ENCODE measurements at places on chromosomes 7 and 10.

DNA sequence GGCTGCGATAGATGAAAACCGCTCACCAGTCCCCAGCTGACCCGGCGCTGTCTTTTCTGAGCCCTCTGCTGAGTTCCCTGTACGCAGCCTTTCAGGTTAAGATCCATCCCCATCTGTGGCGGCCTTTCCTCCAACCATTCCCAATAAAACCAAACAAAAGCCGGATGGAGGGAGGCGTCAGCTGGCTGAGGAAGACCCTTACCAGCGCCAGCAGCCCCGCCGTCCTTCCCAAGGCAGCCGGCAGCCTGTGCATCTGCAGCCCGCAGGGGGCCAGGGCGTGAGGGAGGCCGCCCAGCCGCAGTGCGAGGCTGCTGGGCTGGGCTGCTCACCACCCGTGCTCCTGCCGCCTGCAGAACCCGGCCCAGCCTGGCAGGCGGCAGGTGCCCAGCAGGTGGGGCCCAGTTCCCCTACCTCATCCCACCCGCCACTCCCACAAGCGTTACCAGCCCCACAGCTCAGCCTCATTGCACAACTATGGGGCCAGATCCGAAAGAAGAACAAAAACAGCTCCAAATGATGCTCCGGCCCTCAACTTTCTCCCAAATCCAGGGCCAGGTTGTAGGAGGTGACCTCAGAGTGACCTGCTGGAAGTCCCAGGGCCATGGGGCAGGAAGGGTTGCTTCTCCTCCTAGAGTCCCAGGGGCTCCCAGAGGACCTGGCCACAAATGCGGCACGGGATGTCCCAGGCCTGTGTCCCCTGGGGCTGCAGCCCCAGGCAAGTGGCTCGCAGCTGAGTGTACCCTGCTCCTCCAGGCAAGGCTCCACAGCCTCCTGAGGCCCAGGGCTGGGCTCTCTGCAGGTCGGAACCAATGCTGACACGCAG is 23.8 kb downstream of the PAPOLB start:
- no peak for DNase-seq

DNA sequence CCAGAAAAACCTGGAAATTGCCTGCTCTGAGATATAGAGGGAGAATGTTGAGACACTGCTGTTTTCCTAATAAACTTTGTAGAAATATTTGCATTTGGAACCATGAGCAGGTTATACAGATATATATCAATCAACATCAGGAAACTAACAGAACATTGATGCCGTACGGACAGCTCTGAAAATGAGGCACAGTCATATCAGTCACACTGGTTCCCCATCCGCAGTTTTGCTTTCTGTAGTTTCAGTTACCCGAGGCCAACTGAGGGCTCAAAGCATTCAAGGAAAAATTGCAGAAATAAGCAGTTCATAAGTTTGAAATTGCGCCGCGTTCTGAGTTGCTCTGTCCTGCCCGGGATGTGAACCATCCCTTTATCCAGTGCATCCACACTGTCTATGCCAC is 137.9 kb downstream of the KLF6 start:
- no peak for DNase-seq

DNA sequence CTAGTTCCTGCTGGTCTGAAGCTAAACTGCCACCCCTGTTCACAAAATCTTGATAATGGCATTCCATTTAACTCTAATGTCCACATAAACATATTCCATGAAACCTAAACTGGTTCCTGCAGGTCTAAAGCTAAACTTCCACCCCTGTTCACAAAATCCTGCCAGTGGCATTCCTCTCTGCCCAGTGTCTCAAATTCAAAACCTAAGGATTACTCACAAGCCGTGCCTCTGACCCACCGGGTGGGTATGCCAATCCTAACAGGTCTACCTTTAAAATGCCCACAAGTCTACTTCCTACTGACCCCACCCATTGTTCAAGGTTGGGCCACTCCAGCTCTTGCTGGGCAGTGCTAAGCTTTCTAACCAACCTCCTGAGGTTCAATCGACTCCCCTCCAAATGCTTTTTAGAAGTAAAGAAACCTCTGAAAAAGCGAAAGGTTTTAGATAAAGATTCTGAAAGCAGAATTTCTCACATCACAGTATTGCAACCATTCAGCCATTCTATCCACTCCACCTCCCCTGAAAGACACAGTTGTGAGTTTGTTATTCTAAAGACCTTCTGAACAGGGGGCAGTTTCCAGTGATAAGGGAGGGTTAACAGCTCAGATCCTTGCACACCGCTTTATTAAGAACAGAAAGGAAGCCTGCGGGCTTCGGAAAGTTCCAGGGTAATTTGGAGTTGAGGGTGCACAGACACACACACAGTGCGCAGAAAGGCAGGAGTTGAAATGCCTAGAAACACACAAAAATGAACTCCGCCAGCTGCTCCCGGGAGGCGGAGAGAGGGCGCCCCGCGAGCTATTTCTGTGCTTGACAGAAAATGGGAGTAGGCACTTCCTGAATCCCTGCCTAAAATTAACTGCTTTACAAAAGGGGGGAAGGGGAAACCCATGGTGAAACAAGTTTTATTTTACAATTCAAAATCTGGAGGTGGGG is 87.7 kb downstream of the TNS3 start:
- DNase-seq: no peak

DNA sequence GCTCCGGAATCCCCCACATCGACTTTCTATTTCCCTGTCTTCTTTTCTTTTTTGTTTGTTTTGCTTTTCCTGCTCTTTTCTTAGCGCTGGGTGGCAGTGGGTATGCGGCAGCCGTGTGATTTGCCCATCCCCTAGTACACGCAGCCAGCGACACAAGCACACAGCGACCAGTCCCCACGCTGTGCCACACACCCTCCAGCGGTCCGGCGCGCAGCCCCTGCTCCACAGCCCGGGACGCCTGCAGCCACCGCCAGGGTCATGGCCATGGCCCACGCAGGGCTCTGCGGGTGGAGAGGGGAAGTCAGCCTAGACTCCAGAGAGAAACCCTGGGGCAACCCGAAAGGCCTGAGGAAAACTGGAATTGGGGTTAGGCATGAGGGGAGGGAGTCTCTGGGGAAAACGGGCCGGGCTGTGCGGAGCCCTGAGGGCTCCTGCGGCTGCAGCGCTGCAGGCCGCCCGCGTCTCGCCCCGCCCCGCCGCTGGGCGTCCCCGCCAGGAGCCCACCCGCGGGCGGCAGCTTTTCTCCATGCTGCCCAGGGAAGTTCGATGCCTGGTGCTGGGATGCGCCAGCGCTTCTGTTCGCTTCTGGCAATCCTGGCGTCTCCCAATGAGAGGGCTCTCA is 2.5 kb downstream of the CHRM2 start:
- DNase-seq: peak; percentile 59

GRCh38 chr7:8462309-8462708 is 28.9 kb downstream of the NXPH1 start:
- no peak for DNase-seq

GRCh38 chr7:154497751-154498150 is 445.6 kb downstream of the DPP6 start:
- DNase-seq: no peak

DNA sequence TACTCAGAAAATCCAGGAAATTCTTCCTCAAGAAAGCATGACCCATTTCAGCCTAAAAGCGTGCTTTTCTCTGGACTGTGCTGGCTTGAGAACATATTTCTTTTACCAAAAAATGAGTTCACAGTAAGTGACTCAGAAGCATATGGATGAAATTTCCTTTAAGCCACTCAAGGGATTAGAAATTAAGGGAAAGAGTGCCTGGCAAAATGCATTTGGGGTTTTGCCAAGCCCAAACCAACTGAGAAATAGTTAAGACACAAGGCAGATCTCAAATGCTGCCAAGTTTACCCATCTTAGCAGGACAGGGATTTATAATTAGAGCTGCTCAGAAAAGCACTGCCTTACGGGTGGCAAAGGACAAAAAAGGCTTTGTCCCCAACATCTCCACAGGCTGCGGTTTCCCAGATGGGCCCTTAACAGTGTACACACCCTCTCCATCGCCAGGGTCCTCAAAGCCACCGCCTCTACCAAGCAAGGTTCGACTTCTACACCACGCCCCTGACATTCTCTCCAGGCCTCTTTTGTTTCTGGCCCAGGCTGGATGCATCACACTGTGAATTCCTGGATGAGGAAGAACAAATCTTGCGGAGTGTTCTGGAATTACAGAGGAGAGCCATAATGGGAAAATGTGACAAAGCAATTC is 30.1 kb upstream of the CDHR3 start:
- DNase-seq: no peak

DNA sequence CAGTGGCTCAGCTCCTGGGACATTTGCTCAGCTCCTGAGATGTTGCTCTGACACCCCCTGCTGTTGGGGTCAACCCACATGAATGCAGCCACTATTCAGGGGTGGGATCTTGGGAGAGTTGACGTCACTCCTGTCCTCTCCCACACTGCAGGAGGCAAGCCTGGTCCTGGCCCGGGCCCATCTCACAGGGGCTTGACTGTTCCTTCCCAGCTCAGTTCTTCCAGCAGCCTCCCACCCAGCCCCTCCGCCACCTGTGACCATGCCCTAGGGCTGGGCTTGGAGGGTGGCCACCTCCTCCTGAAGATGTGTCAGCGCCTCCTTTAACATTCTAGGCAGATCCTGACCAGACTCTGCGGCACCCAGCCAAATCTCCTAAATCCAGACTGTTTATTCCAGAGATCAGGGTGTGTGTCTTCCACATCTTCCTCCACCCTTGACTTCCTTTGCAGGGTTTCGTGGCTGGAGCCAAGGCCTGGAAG is 19.1 kb upstream of the OPALIN start:
- DNase-seq: no peak

- no peak for DNase-seq
Observed at GRCh38 chr7:44541876-44542610, 913 bp upstream of the NPC1L1 start.

DNA sequence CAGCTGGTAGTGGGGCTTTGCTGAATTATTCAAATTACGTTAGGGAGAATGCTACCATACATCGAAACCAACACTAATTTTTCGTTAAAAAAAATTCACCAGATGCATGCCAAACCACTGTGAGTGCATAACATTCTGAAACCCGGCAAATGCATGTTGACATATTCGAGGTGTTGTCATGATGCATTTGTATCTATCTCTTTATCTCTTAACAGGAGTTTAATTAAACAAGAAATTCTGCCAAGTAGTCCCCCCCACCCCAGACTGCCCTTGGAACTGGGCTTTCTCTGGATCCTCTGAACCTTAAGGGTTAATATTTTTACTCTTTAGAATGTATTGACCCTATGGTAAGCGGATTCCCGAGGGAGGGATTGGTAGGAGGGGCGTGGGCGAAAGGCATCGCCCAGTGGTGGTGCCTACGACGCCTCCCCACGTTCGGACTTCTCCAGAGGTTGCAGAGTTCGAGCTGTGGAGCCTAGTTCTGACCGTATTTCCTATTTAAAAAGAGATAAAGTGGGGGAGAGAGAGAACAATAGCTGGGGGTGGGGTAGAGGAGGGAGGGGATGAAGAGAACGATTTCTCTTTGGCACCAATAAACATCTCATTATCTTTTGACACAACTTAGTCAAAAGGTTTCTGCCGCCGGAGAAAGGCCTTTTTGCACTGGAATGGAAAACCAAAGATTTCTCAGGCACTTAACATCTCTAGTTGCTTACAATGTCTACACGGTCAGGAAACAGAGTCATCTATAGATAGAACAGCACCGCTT is 7.2 kb downstream of the DLX6 start:
- no peak for DNase-seq

DNA sequence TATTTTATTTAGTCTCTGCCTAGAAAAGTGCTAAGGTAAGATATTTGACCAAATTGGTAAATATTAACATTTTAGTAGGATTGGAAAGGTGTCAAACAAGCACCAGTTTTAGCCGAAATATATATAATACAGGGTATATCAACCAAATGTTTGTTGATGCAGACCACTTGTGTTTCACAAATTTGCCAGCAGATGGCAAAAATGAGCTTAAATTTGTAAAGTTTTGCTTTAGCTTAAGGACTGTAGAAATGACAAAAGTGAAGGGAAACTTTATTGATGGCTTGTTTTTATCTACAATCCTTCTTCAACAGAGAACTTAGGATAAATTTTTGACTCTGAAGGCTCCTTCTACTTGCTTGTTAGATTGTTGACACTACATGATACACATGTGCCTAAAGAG is 4.8 kb upstream of the POLR1F start:
- peak; percentile 34 for DNase-seq

- DNase-seq: no peak
Observed at GRCh38 chr10:95478185-95478584, 83.0 kb downstream of the SORBS1 start.

DNA sequence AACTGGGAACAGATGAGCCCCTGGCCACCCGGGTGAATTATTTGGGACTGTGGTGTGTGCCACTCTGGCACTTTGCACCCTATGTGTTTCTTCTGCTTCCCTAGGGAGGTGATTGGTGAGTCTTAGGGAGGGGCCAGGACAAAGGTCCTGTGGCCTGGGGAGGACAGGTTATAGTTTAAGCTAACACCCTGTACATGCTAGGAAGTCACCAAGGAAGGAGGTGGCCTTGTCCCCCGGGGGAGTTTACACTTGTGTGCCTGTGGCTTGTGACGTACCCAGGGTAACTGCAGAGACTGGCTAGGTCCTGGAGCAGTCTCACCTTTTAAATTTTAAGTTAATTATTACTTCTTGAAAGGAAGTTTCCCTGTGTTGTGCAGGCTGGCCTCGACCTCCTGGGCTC is 196.2 kb downstream of the BAMBI start:
- no peak for DNase-seq

- DNase-seq: no peak
Observed at GRCh38 chr7:50146692-50147091, 53.6 kb upstream of the ZPBP start.

GRCh38 chr10:71731791-71732190 is 12.2 kb upstream of the C10orf105 start:
- DNase-seq: no peak

- DNase-seq: no peak
Observed at GRCh38 chr10:50325449-50326171, 74.3 kb upstream of the ASAH2 start.

DNA sequence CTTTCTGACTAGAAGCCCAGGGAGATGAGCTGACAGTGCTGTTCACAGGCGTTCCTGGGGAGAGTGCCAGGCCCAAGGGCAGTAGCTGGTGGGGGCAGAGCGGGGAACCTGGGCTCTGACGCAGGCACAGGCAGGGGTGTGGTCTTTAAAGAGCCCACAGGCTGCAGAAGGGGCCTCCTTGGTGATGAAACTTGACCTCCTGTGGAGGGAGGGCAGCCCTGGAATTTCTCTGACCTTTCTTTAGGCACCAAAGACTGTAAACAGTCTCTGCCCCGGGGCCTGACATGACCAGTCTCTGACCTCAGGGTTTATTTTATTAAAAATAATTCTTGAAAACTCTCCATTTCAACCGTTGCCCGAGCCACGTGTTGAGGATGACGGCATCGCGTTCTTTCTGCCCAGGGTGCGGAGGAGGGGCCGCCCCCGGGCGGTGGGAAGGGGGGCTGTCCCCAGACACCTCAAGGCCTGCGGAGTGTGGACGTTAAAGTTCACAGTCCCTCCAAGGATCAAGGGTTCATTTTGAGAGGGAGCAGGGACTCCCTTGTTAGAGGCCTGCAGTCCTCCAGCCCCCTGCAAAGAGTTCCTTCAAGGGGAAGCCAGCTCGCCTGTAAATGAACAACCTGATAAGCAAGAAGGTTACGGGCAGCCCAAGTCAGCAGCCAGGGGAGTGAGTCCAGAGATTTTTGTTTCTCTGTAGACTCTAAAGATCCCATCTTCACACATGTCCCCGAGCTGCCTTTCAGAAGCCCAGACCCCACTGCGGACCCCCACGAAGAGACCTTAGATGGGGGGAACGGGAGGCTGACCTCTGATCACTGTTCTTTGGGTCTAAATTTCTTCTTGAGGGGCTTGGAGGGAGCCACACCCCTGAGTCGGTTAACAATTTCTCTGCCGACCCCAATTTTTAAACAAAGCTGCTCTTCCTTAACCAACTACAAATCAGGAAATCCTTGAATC is 128.9 kb downstream of the VIPR2 start:
- no peak for DNase-seq
